Bronchus fibroblast of lung (primary cell): ENCODE measurements at places on chromosomes 3 and 15. TPM values are rescaled to one million over a fixed set of nuclear protein-coding genes. Genes with fewer than 3 reads are reported as not detected.

Gene EPHA6
- total RNA-seq, result 0.17 TPM in 1 of 2 replicates, not detected in the other

Gene PLCB2
- 0.74 and 2.2 TPM in 2 replicates for total RNA-seq

Gene CAMK2N2
- not detected in 2 replicates for total RNA-seq

Gene CNTN3
- total RNA-seq, result 0.45 and 0.84 TPM in 2 replicates

Gene CPEB1
- 2.4 and 4.3 TPM in 2 replicates for total RNA-seq

Gene CCDC13
- 1.2 and 2.7 TPM in 2 replicates for total RNA-seq

Gene SSUH2
- under 0.01 TPM in 1 of 2 replicates, not detected in the other for total RNA-seq

Gene EIF5A2
- total RNA-seq, result 6.7 and 10.1 TPM in 2 replicates

Gene MAGEL2
- 0.45 and 0.84 TPM in 2 replicates for total RNA-seq

Gene DPPA2
- not detected in 2 replicates for total RNA-seq

Gene OXNAD1
- 11.1 and 11.3 TPM in 2 replicates for total RNA-seq

Gene PRR20G
- total RNA-seq, result not detected in 2 replicates

Gene PRSS50
- not detected in 2 replicates for total RNA-seq

Gene NANOGP8
- not detected in 2 replicates for total RNA-seq

Gene LRRC49
- total RNA-seq, result 9.1 and 9.8 TPM in 2 replicates

Gene TMCO5A
- not detected in 2 replicates for total RNA-seq

Gene MRPS11
- total RNA-seq, result 29.4 and 34.5 TPM in 2 replicates

Gene CHST13
- not detected in 2 replicates for total RNA-seq

Gene MESP2
- total RNA-seq, result 0.45 and 1.3 TPM in 2 replicates

Gene RBMS3
- total RNA-seq, result 13.6 and 15.8 TPM in 2 replicates

Gene GREM1
- total RNA-seq, result 25.0 and 26.1 TPM in 2 replicates

Gene LYZL4
- total RNA-seq, result not detected in 2 replicates

Gene XCR1
- total RNA-seq, result not detected in 2 replicates

Gene SLC22A13
- not detected in 2 replicates for total RNA-seq

Gene RETNLB
- total RNA-seq, result not detected in 2 replicates

Gene PDZRN3
- total RNA-seq, result 3.7 TPM in 2 replicates

Gene THRB
- total RNA-seq, result 0.84 and 1.6 TPM in 2 replicates

Gene ZNF80
- total RNA-seq, result not detected in 2 replicates

Gene LINGO1
- under 0.01 TPM in 1 of 2 replicates, not detected in the other for total RNA-seq

Gene ACTRT3
- total RNA-seq, result 3.6 and 3.7 TPM in 2 replicates

Gene NR2E3
- not detected in 2 replicates for total RNA-seq

Gene OTOL1
- total RNA-seq, result not detected in 2 replicates

Gene REC114
- total RNA-seq, result not detected in 2 replicates

Gene BCHE
- total RNA-seq, result 10.0 and 17.3 TPM in 2 replicates
